Keratinocyte (primary cell): ENCODE measurements at places on chromosomes 2 and 18. TPM values are rescaled to one million over a fixed set of nuclear protein-coding genes. Genes with fewer than 3 reads are reported as not detected.

DNA sequence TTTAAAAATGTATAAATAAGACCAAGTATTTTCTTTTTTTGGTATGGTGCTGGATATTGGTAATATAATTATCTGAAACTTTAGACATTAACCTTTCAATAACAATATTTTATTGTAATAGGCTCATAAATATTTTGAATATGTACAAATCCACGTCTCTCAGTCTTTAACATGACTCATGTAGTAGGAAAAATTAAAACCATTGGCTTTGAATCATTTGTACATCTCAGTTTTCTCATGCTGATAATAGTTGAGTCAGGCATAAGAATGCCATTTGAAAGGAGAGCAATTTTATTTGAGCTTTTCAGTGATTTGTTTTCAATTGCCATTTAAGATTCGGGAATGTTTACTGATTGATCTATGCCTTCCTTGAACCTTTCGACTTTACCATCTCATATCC, 364.8 kb downstream of the TGIF1 start:
- peaks cover 10% of the 10 kb centered on the region for H3K4me1 ChIP-seq
- no peaks in the 10 kb centered on the region for H3K36me3 ChIP-seq
- H3K27ac ChIP-seq = no peak overlapping the region

DNA sequence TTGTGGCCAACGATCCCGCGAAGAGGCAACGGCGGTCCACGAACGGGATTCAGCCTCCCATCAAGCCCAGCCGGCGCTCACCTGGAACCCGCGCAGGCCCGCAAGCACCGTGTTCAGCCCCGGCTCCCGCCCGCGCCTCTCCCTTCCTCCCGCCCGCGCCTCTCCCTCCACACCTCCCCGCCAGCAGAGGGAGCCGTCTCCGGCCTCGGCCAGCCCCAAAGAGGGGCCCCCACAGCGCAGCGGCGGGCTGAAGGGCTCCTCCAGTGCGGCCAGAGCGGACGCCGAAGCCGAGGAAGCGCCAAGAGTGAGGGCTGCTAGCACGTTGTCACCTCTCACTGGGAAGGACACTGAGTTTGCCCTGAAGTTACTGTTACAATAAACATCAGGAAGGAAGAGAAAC, 55.3 kb upstream of the LAPTM4A start:
- H3K27ac ChIP-seq = peak overlapping the region; percentile 28
- peaks cover 15% of the 10 kb centered on the region for H3K4me1 ChIP-seq
- no peaks in the 10 kb centered on the region for H3K27me3 ChIP-seq
- DNase-seq = no peak
- peak overlapping the region; percentile 1 for H3K4me3 ChIP-seq

DNA sequence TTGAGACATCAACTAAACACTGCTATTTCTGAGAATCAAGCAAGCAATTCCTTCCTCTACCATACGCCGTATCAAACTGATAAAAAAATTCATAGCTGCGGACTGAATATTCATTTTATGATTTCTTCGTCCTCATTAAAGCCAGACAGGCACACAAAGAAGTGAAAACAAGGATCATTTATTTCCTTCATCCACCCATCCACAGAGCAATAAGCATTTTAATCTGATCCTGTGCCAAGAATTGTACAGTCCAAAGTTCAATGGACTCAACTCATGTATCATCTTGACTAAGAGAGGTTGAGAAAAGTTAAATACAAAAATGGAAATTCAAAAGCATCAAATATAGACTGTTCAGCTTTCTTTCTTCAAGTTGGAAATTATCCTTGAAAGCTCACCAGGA, 19.7 kb upstream of the SNTG2 start:
- no peaks in the 10 kb centered on the region for H3K4me1 ChIP-seq
- DNase-seq = no peak
- H3K27me3 ChIP-seq = no peaks in the 10 kb centered on the region
- H3K4me3 ChIP-seq = no peak overlapping the region

DNA sequence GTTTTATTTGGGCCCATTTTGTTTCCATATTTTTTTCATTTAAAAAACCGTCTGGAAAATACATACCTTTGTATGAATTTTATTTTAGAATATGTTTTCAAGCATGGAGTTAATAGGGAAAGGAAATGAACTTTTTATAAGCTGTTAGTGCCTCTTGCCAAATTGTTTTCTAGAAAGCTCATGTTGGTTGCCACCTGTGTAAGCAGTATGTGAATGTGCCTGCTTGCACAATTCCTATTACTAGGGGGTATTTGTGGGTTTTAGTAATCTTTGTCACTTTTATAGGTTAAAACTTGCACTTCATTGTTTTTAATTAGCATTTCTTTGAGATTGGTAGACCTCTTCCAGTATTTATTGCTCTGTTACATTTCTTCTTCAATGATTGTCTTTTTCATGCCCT, 107.3 kb downstream of the TANC1 start:
- H3K27ac ChIP-seq = peak overlapping the region; percentile 13
- DNase-seq = no peak
- H3K4me1 ChIP-seq = peaks cover 25% of the 10 kb centered on the region
- H3K27me3 ChIP-seq = no peaks in the 10 kb centered on the region
- no peaks in the 10 kb centered on the region for H3K36me3 ChIP-seq
- H3K4me3 ChIP-seq = no peak overlapping the region

GRCh38 chr2:110874453-110875383, 142.3 kb downstream of the ACOXL start:
- H3K27me3 ChIP-seq = peaks cover 9% of the 10 kb centered on the region
- no peak overlapping the region for H3K27ac ChIP-seq
- no peaks in the 10 kb centered on the region for H3K36me3 ChIP-seq
- H3K4me1 ChIP-seq = no peaks in the 10 kb centered on the region

DNA sequence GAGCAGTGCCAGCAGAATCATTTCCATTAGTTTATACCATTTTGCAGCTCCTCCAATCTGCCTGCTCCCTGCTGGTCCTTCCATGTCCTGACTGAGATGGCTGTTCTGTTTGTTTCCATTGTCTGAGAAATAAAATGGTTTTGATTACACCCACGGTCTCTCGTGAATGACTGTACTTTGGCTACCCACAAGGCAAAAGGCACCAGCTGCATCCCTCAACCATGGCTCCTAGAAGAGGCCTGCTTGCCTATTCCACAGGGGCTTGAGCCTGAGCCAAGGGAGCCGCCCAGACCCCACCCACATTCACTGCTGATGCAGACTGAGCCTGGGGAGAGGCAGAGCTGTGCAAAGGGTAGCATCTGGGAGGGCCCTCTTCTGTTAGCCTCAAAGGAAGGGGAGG, 31.2 kb downstream of the MARCHF4 start:
- H3K4me1 ChIP-seq = peaks cover 13% of the 10 kb centered on the region
- no peaks in the 10 kb centered on the region for H3K36me3 ChIP-seq
- H3K27me3 ChIP-seq = no peaks in the 10 kb centered on the region
- H3K4me3 ChIP-seq = no peak overlapping the region
- no peak for DNase-seq
- no peak overlapping the region for H3K27ac ChIP-seq

DNA sequence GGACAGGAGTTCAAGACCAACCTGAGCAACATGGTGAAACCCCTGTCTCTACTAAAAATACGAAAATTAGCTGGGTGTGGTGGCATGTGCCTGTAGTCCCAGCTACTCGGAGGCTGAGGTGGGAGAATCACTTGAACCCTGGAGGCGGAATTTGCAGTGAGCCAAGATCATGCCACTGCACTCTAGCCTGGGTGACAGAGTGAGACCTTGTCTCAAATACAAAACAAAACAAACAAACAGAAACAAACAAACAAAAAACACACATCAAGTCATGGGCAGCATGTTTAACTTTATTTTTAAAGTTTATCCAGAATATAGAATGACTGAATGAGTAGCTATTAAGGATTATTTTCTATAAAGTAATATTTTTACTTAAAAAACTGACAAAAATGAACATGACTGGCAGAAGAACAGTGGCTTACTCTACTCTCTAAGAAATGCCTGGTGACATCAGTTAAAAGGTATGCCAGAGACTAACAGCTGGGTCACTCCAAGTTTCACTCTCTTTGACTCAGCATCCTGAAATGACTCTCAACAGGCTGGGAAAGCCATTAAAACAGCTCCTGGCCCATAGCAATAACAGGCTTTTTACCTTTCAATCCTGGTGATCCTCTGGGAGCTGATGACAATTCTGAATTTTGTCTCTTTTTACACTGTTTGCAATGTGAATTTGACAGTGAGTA, 281.6 kb upstream of the STON1 start:
- no peaks in the 10 kb centered on the region for H3K36me3 ChIP-seq
- peak; percentile 54 for DNase-seq
- no peak overlapping the region for H3K4me3 ChIP-seq
- H3K27me3 ChIP-seq = no peaks in the 10 kb centered on the region
- peak overlapping the region; percentile 69 for H3K27ac ChIP-seq
- H3K4me1 ChIP-seq = peaks cover 11% of the 10 kb centered on the region

GRCh38 chr2:232421189-232421785, 14.6 kb downstream of the ALPG start:
- H3K27ac ChIP-seq = no peak overlapping the region
- DNase-seq = no peak
- H3K4me1 ChIP-seq = peaks cover 9% of the 10 kb centered on the region
- peaks cover 53% of the 10 kb centered on the region for H3K27me3 ChIP-seq
- peak overlapping the region; percentile 6 for H3K4me3 ChIP-seq
- H3K36me3 ChIP-seq = no peaks in the 10 kb centered on the region

DNA sequence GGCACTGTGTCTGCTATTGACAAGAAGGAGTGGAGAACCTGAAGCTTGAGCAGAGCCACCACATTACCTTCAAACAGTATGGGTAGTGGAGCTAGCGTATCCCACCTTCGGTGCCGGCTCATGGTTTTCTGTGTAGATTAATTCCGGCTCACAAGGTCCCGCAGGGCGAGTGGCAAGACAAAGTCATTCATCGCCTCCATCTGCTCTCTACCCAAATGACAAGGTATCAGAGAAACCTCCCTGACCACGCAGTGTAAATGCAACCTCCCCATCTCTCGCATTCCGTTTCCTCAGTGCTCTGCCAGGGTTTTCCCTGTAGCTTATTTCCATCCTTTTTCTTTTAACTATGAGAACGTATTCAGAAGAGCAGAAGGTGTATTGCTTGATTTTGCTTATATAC, 79.8 kb downstream of the MAP4K4 start:
- H3K27me3 ChIP-seq = no peaks in the 10 kb centered on the region
- peaks cover 6% of the 10 kb centered on the region for H3K4me1 ChIP-seq
- H3K27ac ChIP-seq = no peak overlapping the region
- peaks cover 3% of the 10 kb centered on the region for H3K36me3 ChIP-seq

DNA sequence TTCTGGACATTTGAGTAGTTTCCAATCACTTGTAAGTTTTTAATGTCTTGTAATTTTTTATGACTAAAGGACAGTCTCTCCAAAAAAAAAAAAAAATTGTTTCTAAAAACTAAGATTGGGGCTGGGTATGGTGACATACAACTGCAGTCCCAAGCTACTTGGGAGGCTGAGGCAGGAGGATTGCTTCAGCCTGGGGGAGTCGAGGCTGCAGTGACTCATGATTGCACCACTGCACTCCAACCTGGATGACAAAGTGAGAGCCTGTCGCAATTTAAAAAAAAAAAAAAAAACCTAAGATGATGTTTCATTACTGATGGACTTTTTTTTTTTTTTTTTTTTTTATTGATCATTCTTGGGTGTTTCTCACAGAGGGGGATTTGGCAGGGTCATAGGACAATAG, 34.4 kb upstream of the PKDCC start:
- no peak for DNase-seq
- H3K4me1 ChIP-seq = no peaks in the 10 kb centered on the region
- no peak overlapping the region for H3K27ac ChIP-seq
- no peaks in the 10 kb centered on the region for H3K27me3 ChIP-seq
- no peaks in the 10 kb centered on the region for H3K36me3 ChIP-seq

- H3K27ac ChIP-seq = no peak overlapping the region
- no peak overlapping the region for H3K4me3 ChIP-seq
- H3K36me3 ChIP-seq = no peaks in the 10 kb centered on the region
Measured at GRCh38 chr2:156346731-156347130, 14.2 kb upstream of the NR4A2 start.

DNA sequence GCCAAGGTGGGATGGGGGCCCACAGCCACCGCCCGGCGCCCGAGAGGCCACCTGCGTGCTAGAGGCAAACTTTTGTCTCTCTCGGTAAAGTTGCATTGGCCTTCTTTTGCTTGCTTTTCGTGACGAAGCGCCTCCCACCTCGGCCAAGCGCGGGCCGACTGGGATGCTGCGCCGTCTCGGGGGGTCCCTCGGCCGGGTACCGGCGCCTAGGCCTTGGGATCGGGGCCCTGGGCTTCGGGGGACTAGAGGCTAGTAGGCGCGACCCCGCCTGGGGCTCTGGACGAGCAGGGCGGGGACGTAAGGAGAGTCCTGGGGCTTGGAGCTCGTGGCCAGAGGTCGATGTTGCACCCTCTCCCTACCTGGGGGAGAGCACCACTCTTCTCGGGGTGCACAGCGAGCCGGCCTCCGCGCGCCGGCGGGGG, 545 bp downstream of the GLI2 start:
- no peak overlapping the region for H3K27ac ChIP-seq
- DNase-seq = no peak

DNA sequence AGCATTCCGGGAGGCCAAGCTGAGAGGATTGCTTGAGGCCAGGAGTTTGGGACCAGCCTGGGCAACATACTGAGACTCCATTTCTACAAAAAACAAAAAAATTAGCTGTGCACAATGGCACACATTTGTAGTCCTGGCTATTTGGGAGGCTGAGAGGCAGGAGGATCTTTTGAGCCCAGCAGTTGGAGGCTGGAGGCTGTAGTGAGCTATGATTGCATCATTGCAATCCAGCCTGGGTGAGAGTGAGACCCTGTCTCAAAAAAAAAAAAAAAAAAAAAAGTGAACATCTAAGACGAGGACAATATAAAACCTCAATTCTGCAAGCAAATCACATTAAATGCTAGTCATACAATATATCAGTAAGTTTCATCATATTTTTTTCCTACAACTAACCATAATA, 2.8 kb upstream of the HAT1 start:
- DNase-seq = no peak
- H3K27me3 ChIP-seq = no peaks in the 10 kb centered on the region
- no peak overlapping the region for H3K27ac ChIP-seq
- H3K4me3 ChIP-seq = no peak overlapping the region
- peaks cover 9% of the 10 kb centered on the region for H3K4me1 ChIP-seq
- no peaks in the 10 kb centered on the region for H3K36me3 ChIP-seq

- no peak overlapping the region for H3K27ac ChIP-seq
- no peaks in the 10 kb centered on the region for H3K27me3 ChIP-seq
- no peaks in the 10 kb centered on the region for H3K4me1 ChIP-seq
Measured at GRCh38 chr18:74114116-74114515, 33.5 kb downstream of the FBXO15 start.

GRCh38 chr2:45765728-45766254, 114.3 kb downstream of the PRKCE start:
- no peak for DNase-seq
- H3K27me3 ChIP-seq = no peaks in the 10 kb centered on the region
- H3K36me3 ChIP-seq = no peaks in the 10 kb centered on the region
- no peaks in the 10 kb centered on the region for H3K4me1 ChIP-seq
- no peak overlapping the region for H3K4me3 ChIP-seq
- H3K27ac ChIP-seq = no peak overlapping the region

Gene IL36G
- 8.0 to 62.8 TPM (median 20.2 TPM) in 3 replicates for polyA plus RNA-seq

Gene HOXD4
- polyA plus RNA-seq = not detected in 3 replicates

Gene SAG
- polyA plus RNA-seq = not detected in 3 replicates

Gene SULT1C4
- not detected in 3 replicates for polyA plus RNA-seq

Gene SPC25
- 1.0 to 7.1 TPM (median 4.9 TPM) in 3 replicates for polyA plus RNA-seq

Gene HOXD13
- polyA plus RNA-seq = not detected in 3 replicates

Gene PROKR1
- polyA plus RNA-seq = 0.01 TPM in 1 of 3 replicates, not detected in the others

Gene REG3G
- not detected in 3 replicates for polyA plus RNA-seq

Gene SERPINB3
- 3.8 to 26.8 TPM (median 12.7 TPM) in 3 replicates for polyA plus RNA-seq
